Upper lobe of right lung (tissue), 1 donor: ENCODE measurements at places on chromosomes 5 and 9. TPM values are rescaled to one million over a fixed set of nuclear protein-coding genes. Genes with fewer than 3 reads are reported as not detected.

DNA sequence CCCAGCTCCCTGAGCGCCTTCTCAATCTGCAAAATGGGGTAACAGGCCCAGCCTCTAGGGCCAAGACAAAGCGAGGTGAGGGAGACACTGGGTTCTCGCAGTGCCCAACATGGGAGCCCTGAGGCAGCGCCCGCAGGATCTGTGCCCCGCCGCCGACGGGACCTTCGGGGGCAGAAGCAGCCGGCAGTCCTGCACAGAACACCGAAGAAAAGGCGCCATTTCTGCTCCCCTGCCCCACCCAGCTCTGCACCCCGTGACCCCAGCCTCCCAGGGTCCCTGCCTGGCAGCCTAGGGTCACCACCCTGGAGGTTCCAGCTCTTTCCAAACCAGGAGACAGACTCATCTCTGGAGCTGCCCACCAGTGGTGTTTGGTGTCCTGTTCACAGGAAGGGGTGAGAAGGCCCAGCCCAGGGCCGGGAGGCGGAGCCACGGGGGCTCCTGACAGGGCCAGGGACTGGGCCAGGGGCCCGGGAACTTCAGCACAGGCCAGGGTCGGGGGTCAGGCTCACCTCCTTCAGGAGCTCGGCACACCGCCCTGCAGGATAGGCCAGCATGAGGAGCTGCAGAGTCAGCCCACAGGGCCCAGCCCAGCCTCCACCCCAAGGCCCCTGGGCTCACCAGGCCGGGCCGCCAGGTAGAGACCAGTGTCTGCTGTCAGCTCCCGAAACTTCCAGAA, 3.3 kb downstream of the LCN8 start:
- no peaks in the 10 kb centered on the region for H3K27me3 ChIP-seq
- H3K4me1 ChIP-seq: no peaks in the 10 kb centered on the region
- no peaks in the 10 kb centered on the region for H3K36me3 ChIP-seq

- H3K27ac ChIP-seq: no peak overlapping the region
- DNase-seq: no peak
- no peak overlapping the region for H3K4me3 ChIP-seq
- H3K27me3 ChIP-seq: no peaks in the 10 kb centered on the region
- no peaks in the 10 kb centered on the region for H3K4me1 ChIP-seq
Observed at GRCh38 chr5:90386099-90386710, 23.4 kb downstream of the CETN3 start.

Gene FOXD4L6
- total RNA-seq: not detected

DNA sequence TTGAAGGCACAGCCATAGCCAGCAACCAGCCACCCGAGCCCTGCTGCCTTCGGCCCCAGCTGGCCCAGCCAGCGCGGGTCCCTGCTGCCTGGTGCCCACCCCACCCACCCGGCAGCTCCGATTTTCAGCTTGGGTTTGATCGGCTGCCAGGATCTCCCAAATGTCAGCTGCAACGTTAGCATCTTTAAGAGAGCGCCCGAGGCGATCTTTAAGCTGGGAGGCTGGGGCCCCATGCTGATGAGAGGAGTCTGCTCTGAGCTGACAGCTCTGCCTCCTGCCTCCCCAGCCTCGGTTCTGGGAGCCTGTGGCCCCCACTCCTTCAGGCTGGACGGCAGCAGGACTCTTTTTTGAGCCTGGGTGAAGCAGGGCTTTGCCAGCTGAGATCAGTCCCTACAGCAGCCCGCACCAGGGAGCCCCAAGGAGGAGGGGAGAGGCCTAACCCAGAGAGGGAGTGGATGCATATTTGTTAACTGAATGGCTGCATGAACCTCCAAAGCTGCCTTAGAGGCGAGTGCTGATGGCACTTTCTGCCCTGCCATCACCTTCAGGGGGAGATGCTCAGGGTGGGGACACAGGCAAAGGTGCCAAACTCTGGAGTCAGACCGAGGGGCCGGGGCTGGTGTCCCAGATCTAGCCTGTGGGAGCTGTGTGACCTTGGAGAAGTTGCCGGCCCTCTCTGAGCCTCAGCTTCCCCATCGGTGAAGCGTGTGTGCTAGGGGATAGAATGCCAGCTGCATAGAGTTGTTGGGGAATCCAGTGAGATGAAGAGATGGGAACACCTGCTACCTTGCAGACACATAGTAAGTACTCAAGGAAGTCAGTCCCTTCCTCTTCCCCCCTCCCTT, 165.5 kb downstream of the C9orf50 start:
- H3K4me3 ChIP-seq: no peak overlapping the region
- peaks cover 27% of the 10 kb centered on the region for H3K4me1 ChIP-seq
- DNase-seq: no peak
- no peak overlapping the region for H3K27ac ChIP-seq

DNA sequence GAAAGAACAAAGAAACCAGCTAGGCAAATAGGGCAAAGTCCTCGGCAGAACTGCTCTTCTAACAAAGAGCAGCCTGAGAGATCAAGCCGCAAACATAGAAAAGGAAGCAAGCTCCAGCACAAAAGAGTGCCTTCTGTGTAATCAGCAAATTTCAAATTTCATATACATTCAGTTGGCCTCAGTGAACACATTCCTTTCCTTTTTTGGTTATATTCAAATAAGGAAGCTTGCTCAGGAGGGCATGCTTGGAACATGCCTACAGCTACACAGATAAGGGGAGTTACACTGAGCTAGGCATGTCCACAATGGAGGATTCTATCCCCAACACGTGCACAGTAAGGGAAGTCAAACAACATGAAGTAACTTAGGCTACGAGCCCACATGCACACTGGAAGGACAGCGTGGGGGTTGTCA, 23.4 kb downstream of the IL33 start:
- peaks cover 4% of the 10 kb centered on the region for H3K4me1 ChIP-seq
- H3K4me3 ChIP-seq: no peak overlapping the region
- no peaks in the 10 kb centered on the region for H3K36me3 ChIP-seq
- no peak for DNase-seq

GRCh38 chr5:130290219-130290618, 386.0 kb downstream of the CHSY3 start:
- no peaks in the 10 kb centered on the region for H3K36me3 ChIP-seq
- H3K27ac ChIP-seq: no peak overlapping the region
- H3K27me3 ChIP-seq: no peaks in the 10 kb centered on the region
- no peaks in the 10 kb centered on the region for H3K4me1 ChIP-seq
- DNase-seq: no peak

GRCh38 chr9:71783120-71783523, 14.8 kb upstream of the CEMIP2 start:
- no peak overlapping the region for H3K4me3 ChIP-seq
- no peaks in the 10 kb centered on the region for H3K36me3 ChIP-seq
- H3K27ac ChIP-seq: peak overlapping the region; percentile 44
- H3K27me3 ChIP-seq: no peaks in the 10 kb centered on the region
- peak; percentile 69 for DNase-seq

- H3K27ac ChIP-seq: no peak overlapping the region
- no peaks in the 10 kb centered on the region for H3K36me3 ChIP-seq
- no peaks in the 10 kb centered on the region for H3K4me1 ChIP-seq
- peaks cover under 1% of the 10 kb centered on the region for H3K27me3 ChIP-seq
- no peak for DNase-seq
Observed at GRCh38 chr5:133403741-133404364, 208.5 kb downstream of the FSTL4 start.

Gene C5orf52
- not detected for total RNA-seq

DNA sequence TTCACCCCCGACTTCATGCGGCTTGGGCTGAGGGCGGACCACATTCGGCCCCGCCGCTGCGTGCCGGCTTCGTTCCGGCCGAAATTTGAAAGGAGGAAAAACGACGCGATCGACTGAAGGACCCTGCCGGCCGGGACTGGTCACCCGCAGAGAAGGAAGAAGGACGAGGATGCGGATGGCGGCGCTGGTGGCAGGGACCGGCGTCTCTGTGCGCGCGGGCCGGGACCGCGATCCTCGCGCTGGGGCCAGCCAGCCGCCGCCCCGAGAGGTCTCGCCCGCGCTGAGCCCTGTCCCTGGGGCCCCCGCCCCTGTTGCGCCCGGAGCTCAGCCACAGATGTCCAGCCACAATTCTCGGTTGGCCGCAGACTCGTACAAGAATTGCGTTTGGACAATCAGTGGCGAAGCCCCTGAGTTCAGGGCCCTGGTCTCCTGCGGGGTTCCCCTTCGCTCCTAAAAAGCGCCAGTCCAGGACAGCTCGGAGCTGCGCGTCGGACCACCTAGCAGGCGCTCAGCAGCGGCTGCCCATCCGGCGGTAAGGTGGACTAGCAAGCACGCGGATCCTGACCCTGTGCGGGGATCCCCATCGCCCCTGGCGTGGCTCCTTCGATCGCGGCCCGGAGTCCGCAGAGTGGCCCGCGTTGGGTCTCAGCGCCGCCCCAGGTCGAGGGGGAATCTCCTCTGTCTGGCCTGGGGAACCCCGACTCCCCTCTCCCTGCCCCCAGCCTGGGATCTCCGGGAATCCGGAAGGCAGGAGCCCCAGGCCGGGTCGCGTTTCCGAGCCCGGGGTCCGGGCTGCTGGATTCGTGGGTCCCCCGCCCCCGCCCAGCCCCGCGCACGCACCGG, 21.3 kb downstream of the URM1 start:
- no peak overlapping the region for H3K27ac ChIP-seq
- no peak overlapping the region for H3K4me3 ChIP-seq
- peaks cover 4% of the 10 kb centered on the region for H3K4me1 ChIP-seq
- H3K27me3 ChIP-seq: no peaks in the 10 kb centered on the region

GRCh38 chr9:98410185-98410697, 154.8 kb upstream of the TBC1D2 start:
- no peaks in the 10 kb centered on the region for H3K4me1 ChIP-seq
- H3K4me3 ChIP-seq: no peak overlapping the region
- no peak overlapping the region for H3K27ac ChIP-seq
- no peaks in the 10 kb centered on the region for H3K27me3 ChIP-seq
- H3K36me3 ChIP-seq: no peaks in the 10 kb centered on the region
- DNase-seq: no peak

Gene SLC6A3
- total RNA-seq: 0.52 TPM

DNA sequence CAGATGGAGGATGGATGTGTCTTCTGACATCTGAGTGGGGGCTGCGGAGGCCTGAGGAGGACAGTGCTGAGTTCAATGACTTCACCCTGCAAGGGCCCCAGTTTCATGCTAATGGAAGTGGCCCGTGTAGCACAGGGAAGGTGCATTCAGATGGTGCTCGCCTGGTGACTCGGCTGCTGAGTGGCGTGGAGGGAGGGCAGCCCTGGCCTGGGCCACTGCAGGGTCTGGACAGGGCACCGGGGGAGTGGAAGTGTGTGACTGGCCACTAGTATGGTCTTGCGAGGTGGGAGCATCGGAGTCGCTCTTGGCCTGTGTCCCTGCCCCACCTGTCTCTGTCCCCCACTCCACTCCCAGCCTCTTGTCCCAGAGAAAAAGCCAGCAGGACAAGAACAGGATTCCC, 1.7 kb upstream of the SLC9A3 start:
- DNase-seq: no peak
- no peak overlapping the region for H3K4me3 ChIP-seq
- H3K36me3 ChIP-seq: no peaks in the 10 kb centered on the region
- no peak overlapping the region for H3K27ac ChIP-seq
- H3K27me3 ChIP-seq: peaks cover 82% of the 10 kb centered on the region
- peaks cover 9% of the 10 kb centered on the region for H3K4me1 ChIP-seq

DNA sequence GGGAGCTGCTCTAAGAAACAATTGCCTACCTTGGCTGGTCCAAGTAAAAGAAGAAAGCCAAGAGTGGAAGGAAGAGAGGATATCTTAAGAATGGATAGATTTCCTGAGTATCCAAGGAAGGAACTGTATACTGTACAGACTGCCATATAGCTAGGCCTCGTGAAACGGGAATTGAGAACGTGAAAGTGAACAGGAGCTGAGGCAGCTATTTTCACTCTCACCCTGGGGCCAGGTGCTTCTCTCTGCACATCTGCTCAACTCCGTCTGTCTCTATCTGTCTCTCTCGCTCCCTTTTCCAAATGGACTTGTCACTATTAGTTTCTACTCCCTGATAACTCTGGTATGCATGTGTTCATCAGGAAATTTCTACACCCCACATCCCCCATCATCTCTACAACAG, 35.9 kb upstream of the TESK1 start:
- H3K27ac ChIP-seq: no peak overlapping the region
- H3K4me3 ChIP-seq: no peak overlapping the region

Gene ATG10
- 3.7 TPM for total RNA-seq

Gene SPINK4
- total RNA-seq: not detected

DNA sequence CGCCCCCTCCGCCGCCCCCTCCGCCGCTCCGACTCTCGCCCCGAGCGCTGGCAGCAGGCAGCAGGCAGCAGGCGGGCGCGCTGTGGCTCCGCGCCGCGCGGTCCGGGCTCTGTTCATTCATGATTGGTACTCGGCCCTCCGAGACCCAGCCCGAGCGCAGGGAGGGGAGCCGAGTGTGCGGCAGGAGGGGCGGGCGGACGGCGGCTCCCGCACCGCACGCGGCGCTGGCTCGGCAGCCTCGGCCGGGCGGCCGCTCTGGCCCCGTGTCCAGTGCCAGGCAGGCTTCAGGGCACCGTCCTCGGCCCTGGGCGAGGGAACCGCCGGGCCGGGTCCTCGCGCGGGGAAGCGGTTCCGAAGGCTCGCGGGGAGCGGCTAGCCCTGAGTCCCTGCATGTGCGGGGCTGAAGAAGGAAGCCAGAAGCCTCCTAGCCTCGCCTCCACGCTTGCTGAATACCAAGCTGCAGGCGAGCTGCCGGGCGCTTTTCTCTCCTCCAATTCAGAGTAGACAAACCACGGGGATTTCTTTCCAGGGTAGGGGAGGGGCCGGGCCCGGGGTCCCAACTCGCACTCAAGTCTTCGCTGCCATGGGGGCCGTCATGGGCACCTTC, at the start of gene KCNIP1:
TSS of gene KCNIP1 (plus strand) at position 31 of the 607 bp plus-strand sequence.
- no peaks in the 10 kb centered on the region for H3K4me1 ChIP-seq
- no peak within 1 kb of the TSS for H3K4me3 ChIP-seq
- H3K36me3 ChIP-seq: no peaks in the 10 kb centered on the region
- H3K27me3 ChIP-seq: peaks cover 43% of the 10 kb centered on the region
- no peak for DNase-seq
- no peak within 1 kb of the TSS for H3K27ac ChIP-seq

Gene IFNK
- total RNA-seq: not detected

Gene CBY3
- not detected for total RNA-seq

DNA sequence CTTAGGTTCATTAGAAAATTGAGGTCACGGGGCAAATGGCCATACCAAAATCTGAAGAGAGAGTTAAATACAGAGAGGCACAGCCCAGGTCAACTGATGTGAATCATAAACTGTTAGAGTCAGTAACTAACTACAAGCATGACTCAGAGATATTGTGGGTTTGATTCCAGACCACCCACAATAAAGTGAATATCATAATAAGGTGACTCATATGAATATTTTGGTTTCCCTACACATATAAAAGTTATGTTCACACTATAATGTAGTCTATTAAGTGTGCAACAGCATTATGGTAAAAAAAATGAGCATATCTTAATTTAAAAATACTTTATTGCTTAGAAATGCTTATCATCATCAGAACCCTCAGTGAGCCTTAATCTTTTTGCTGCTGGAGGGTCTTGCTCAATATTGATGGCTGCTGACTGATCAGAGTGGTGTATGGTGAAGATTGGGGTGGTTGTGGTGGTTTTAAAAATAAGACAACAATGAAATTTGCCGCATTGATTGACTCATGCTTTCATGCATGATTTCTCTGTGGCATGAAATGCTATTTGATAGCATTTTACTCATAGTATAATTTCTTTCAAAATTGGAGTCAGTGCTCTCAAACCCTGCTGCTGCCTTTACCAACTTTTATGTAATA, 53.1 kb upstream of the EDIL3 start:
- no peaks in the 10 kb centered on the region for H3K36me3 ChIP-seq
- no peaks in the 10 kb centered on the region for H3K27me3 ChIP-seq
- H3K4me3 ChIP-seq: no peak overlapping the region
- no peak overlapping the region for H3K27ac ChIP-seq
- no peaks in the 10 kb centered on the region for H3K4me1 ChIP-seq
- no peak for DNase-seq

Gene LCN12
- 2.6 TPM for total RNA-seq

Gene MIER3
- 19.7 TPM for total RNA-seq
